ENCODE measurements at places on chromosomes 4 and X.

GRCh38 chr4:179768996-179769395 is 2326.8 kb upstream of the AGA start:
- no peak for DNase-seq
- H3K27ac ChIP-seq = no peak overlapping the region
- H3K27me3 ChIP-seq = no peaks in the 10 kb centered on the region

- H3K4me3 ChIP-seq = no peak overlapping the region
- H3K36me3 ChIP-seq = no peaks in the 10 kb centered on the region
- DNase-seq = no peak
Measured at GRCh38 chrX:77160301-77160700, 286.9 kb upstream of the FGF16 start.

DNA sequence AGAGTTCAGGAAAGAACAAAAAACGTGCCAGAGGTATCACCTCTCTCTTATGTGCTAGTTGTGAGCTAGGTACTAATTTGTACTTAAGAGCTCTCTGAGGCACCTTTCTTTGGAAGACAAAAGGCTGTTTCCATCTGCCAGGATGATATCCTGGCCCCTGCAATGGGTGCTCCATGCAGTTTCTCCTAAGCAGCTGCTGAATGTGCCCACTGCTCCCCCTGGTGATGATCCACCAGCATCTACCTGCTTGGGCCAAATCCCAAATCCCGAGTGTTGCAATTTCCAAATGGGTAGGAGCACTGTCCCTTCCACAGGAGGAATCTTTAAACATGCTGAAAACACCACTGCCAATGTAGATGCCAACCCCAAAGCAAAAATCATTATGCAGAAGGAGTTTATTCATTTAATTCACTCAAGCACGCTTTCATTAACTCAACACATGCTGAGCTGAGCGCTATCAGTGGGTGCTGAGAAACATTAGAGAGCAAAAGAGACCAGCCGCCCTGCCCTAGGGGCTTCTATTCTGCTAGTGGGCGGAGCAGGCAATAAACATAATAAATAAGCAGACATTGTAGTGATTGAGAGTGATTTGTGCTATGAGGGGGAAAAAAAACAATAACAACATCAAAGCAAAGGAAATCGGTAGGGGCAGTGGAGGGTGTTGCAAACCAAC is 69.6 kb upstream of the C4orf50 start:
- H3K27me3 ChIP-seq = no peaks in the 10 kb centered on the region
- no peak overlapping the region for H3K27ac ChIP-seq
- H3K4me1 ChIP-seq = peaks cover 42% of the 10 kb centered on the region
- DNase-seq = no peak

GRCh38 chrX:116824785-116825184 is 362.0 kb upstream of the CT83 start:
- no peak overlapping the region for H3K4me3 ChIP-seq
- no peak for DNase-seq
- no peaks in the 10 kb centered on the region for H3K36me3 ChIP-seq
- no peak overlapping the region for H3K27ac ChIP-seq
- no peaks in the 10 kb centered on the region for H3K4me1 ChIP-seq
- H3K27me3 ChIP-seq = no peaks in the 10 kb centered on the region

GRCh38 chr4:91909963-91910362 is 393.8 kb upstream of the GRID2 start:
- no peaks in the 10 kb centered on the region for H3K36me3 ChIP-seq
- H3K4me1 ChIP-seq = no peaks in the 10 kb centered on the region
- no peak overlapping the region for H3K4me3 ChIP-seq
- no peak overlapping the region for H3K27ac ChIP-seq

DNA sequence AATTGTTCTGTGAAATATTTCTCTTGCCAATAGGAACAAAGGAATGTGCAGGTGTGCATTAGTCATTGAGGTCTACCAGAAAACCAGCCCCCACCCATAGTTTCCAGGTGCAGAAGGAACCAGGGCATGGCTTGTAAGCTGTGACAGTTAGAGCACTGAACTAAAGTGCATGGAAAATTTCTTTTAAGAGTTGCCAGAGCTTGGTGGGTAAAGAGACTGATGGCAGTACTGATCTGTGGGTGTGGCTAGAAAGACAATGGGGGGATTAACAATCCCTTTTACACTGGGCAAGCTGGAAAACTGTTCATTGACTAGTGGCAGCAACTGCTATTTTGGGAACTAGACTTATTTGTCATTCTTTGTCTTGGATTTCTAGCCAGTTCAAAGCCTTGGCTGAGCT is 326.9 kb downstream of the PCDH19 start:
- no peak overlapping the region for H3K4me3 ChIP-seq
- no peaks in the 10 kb centered on the region for H3K36me3 ChIP-seq
- H3K4me1 ChIP-seq = no peaks in the 10 kb centered on the region
- no peaks in the 10 kb centered on the region for H3K27me3 ChIP-seq

DNA sequence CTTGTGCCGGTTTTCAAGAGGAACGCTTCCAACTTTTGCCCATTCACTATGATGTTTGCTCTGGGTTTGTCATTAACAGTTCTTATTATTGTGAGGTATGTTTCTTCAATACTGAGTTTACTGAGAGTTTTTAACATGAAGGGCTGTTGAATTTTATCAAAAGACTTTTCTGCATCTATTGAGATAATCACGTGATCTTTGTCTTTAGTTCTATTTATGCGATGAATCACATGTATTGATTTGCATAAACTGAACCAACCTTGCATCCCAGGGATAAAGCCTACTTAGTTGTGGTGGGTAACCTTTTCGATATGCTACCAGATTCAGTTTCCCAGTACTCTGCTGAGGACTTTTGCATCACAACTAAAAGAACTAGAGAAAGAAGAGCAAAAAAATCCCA is 318.0 kb downstream of the GASK1B start:
- H3K36me3 ChIP-seq = no peaks in the 10 kb centered on the region
- H3K27ac ChIP-seq = no peak overlapping the region
- H3K4me3 ChIP-seq = no peak overlapping the region
- H3K4me1 ChIP-seq = no peaks in the 10 kb centered on the region
- no peaks in the 10 kb centered on the region for H3K27me3 ChIP-seq

- no peaks in the 10 kb centered on the region for H3K27me3 ChIP-seq
- peaks cover 28% of the 10 kb centered on the region for H3K4me1 ChIP-seq
- no peak overlapping the region for H3K4me3 ChIP-seq
- no peak for DNase-seq
Measured at GRCh38 chrX:154430916-154431315, 2.4 kb downstream of the ATP6AP1 start.

GRCh38 chrX:135315864-135316263 is 6.6 kb downstream of the ETDC start:
- H3K27me3 ChIP-seq = no peaks in the 10 kb centered on the region
- H3K4me1 ChIP-seq = peaks cover under 1% of the 10 kb centered on the region
- H3K36me3 ChIP-seq = peaks cover 5% of the 10 kb centered on the region
- no peak overlapping the region for H3K4me3 ChIP-seq
- no peak for DNase-seq

- no peak for DNase-seq
- no peak overlapping the region for H3K27ac ChIP-seq
- H3K36me3 ChIP-seq = peaks cover 6% of the 10 kb centered on the region
- no peak overlapping the region for H3K4me3 ChIP-seq
Measured at GRCh38 chr4:105186701-105187161, 40.1 kb downstream of the TET2 start.

GRCh38 chr4:127425202-127425845 is 207.4 kb upstream of the INTU start:
- no peak for DNase-seq
- peaks cover 2% of the 10 kb centered on the region for H3K36me3 ChIP-seq
- no peaks in the 10 kb centered on the region for H3K27me3 ChIP-seq
- no peak overlapping the region for H3K27ac ChIP-seq

- no peak for DNase-seq
- no peaks in the 10 kb centered on the region for H3K4me1 ChIP-seq
- no peak overlapping the region for H3K27ac ChIP-seq
- no peaks in the 10 kb centered on the region for H3K27me3 ChIP-seq
- H3K4me3 ChIP-seq = no peak overlapping the region
- H3K36me3 ChIP-seq = no peaks in the 10 kb centered on the region
Measured at GRCh38 chr4:162458051-162458450, 294.3 kb upstream of the FSTL5 start.

DNA sequence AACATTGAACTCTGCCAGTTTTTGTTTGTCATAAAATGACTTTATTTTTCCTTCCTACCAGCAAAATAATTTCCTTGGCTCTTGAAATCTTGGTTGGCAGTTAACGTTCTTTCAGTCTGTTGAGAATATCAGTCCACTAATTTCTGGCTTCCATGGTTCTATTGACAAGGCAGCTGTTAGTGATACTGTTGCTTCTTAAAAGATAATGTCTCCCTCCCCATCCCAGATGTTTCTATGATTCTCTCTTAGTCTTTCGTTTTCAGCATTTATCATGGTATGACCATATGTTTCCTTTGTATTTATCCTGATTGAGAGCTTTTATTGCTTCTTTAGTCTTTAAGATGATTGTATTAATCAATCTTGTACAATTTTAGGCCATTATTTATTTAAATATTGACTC is 81.1 kb upstream of the STK26 start:
- H3K27ac ChIP-seq = no peak overlapping the region
- H3K36me3 ChIP-seq = no peaks in the 10 kb centered on the region
- DNase-seq = no peak
- H3K27me3 ChIP-seq = no peaks in the 10 kb centered on the region

DNA sequence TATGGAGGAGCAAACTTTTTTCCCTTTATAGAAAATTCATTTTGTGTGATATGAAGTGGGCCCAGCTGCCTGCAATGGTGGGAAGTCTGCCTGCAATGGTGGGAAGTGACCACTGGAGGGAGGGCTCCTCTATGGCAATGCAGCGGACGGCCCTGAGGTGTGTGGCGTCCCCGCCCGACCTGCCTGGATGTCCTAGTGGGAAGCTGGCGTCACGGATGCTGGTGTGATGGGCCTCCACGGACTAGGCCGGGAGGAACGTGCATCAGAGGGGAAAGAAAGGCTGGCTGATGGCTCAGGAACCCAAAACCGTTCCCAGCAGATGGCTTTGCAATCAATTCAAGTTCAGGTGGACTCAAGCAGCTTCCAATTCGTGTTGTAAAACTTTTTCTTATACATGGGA is 177.9 kb downstream of the AFAP1 start:
- peak overlapping the region; percentile 81 for H3K27ac ChIP-seq
- peaks cover 7% of the 10 kb centered on the region for H3K36me3 ChIP-seq
- no peaks in the 10 kb centered on the region for H3K27me3 ChIP-seq
- peaks cover 18% of the 10 kb centered on the region for H3K4me1 ChIP-seq

DNA sequence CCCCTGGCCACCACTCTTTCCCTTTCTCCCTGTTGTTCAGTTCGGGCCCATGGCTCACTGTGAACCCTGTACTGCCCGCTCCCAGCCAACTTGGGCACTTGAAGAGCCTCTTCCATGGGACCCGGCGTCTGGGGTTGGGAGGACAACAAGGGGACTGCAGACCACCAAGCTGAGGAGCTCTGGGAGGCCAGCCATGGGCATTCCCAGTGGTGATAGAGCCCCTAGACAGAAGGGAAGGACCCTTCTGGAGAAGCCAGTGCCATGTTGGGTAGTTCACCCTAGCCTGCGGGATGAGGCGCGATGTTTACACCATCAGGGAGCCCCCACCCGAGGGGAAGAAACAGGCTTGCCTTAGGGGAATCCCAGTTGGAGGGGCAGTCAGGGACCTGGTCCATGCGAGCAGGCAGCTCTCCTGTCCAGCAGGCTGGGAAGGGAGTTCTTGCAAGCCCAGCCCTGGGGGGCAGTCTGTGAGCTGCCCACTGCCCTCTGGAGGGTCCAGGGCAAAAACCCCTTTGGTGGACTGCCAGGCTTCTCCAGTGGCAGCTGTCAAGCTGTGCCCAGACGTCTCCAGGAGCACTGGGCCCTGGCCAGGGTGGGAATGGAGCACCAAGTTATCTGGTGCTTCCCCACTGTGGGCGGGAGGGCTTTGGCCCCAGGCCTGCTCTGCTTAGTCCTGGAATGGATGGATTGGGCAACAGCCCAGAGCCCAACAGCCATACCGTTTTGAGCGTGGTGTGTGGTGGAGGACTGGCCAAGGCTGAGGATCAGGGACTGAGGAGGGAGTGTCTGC is 23.7 kb upstream of the UBA1 start:
- DNase-seq = no peak
- H3K27ac ChIP-seq = no peak overlapping the region
- H3K27me3 ChIP-seq = no peaks in the 10 kb centered on the region
- no peaks in the 10 kb centered on the region for H3K4me1 ChIP-seq

- H3K4me1 ChIP-seq = no peaks in the 10 kb centered on the region
- H3K27me3 ChIP-seq = no peaks in the 10 kb centered on the region
- peaks cover 3% of the 10 kb centered on the region for H3K36me3 ChIP-seq
- no peak overlapping the region for H3K4me3 ChIP-seq
Measured at GRCh38 chr4:59570860-59571476, 1629.2 kb upstream of the ADGRL3 start.

- no peak overlapping the region for H3K27ac ChIP-seq
- no peaks in the 10 kb centered on the region for H3K27me3 ChIP-seq
- DNase-seq = no peak
- no peaks in the 10 kb centered on the region for H3K36me3 ChIP-seq
Measured at GRCh38 chrX:64437665-64438064, 42.4 kb upstream of the MTMR8 start.

GRCh38 chr4:112201915-112202505 is 29.6 kb upstream of the AP1AR start:
- no peak overlapping the region for H3K27ac ChIP-seq
- no peaks in the 10 kb centered on the region for H3K4me1 ChIP-seq
- H3K27me3 ChIP-seq = no peaks in the 10 kb centered on the region
- no peak for DNase-seq

DNA sequence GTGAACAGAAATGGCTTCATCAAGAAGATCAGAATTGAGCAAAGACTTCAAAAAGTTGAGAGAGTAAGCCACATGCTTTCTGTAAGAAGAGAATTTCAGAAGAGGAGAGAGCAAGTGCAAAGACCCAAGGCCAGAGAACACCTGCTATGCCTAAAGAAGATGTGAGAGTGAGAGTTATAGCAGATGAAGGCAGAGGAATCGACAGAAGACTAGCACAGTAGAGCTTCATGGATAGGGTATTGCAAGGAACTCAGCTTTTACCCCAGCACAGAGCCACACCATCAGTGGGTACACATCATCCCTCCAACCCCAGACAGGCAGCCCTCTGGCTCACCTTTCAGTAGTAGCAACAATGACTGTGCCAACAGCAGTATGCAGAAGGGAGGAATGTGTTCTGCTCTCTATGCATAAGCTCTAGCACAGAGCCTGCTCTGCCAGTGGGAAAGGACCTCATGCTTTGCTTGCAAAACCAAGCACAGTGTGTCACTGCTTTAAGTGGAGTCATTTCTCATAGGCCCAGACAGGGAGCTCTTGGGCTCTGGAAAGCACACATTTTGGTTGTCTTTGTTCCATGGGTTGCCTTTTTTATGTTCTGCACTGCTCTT is 318.6 kb downstream of the NAF1 start:
- no peak for DNase-seq
- H3K4me3 ChIP-seq = no peak overlapping the region

- peaks cover 2% of the 10 kb centered on the region for H3K36me3 ChIP-seq
- no peak overlapping the region for H3K27ac ChIP-seq
- H3K4me3 ChIP-seq = no peak overlapping the region
- no peak for DNase-seq
- H3K4me1 ChIP-seq = no peaks in the 10 kb centered on the region
Measured at GRCh38 chr4:114752391-114753165, 154.0 kb downstream of the UGT8 start.

GRCh38 chr4:56550642-56551041 is 45.1 kb downstream of the ARL9 start:
- H3K27ac ChIP-seq = no peak overlapping the region
- no peaks in the 10 kb centered on the region for H3K36me3 ChIP-seq
- no peak for DNase-seq
- H3K4me3 ChIP-seq = no peak overlapping the region
- H3K27me3 ChIP-seq = peaks cover 3% of the 10 kb centered on the region
